Activated T-helper 1 cell treated with Interleukin-2 at 50 U/mL for 16 hours (primary cell): ENCODE measurements at places on chromosomes 1 and 21.

DNA sequence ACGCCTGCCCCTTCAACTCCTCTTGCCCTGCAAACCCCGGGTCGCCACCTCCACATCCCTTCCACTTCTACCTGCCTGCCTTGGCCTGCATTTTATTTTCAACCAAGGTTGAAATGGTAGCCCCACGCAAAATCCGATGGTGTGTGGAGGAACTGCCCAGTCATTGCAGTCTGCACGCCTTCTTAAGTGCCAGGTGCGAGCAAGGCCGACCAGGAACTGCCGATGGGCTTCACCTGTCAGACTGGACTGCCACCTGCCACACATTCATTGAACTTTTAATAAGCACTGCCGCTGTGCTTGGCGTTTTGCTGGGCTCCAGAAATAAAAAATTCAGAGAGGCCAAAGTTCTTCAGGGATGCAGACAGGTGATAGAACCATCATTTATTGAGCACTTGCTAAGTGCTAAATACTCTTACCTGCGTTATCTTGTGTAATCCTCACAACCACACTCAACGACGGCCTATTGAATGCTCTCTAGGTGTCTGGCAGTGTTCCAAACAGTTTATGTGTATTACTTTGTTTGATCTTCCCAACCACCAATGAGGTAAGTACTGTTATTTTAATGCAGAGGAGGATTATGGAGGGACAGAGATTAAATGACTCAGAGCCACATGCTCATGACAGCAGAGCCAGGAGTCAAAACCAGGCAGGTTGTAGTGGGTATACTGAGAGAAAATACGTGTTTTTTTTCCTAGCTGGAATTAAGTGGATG lies 36.2 kb downstream of the CACHD1 start:
- no peak for DNase-seq

DNA sequence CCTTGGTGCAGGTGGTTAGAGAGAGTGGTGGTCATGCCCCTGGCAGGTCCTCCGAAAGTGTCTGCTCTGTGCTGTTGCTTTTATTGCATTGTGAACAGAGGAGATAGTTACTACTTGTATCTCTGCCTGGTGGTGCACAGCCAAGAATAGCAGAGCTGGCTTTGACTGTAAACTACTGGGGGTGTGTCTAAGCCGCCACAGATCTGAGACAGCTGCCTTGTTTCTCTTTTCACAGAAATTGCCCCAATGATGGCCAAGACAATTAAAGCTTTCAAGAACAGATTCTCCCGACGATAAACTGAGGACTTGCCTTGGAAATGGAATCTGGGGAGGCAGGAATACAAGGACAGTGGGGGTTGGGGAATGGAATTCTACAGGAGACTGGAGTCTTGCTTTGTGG lies 16.0 kb downstream of the ELOA start:
- no peak for DNase-seq

DNA sequence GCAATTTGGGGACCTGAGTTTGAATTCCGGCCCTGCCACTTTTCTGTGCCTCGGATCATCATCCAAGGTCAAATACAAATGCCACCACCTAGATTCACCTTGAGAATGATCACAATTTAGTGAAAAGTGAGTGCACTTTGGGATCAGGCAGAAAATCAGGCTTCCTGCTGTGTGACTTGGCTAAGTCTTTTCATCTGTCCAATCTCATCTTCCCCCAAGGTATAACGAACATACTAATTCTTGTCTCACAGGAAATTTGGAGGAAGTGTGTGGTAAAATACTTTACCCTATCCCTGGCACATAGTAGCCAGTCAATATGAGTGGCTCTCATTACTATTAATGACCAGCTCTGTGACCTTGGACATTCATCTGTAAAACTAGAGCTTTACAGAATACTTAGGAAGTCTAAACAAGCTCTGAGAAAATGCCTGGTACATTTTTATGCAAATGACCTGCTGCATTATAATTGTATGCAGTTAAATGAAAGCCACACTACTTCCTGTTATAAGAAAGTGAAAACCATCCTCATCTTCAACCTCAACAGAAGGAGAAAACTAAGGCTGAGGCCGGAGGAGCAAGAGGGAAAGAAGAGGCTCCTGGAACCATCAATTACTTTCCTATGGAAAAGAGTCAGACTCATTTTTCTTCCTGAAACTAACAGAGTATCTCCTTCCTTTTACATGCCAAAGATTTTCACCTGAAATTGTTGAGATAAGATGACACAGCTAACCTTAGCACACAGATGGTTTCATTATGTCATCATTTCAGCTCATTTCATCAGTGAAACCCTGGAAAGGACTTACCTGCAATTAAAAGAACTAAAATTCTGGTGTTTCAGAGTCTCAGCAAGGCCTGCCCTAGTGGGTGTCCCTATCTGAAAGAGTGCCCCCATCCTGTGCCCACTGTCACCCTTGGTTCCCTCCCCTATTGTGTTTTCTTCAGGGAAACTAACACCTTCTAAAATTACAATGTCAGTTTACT lies 32.6 kb upstream of the RGS8 start:
- DNase-seq, result no peak

DNA sequence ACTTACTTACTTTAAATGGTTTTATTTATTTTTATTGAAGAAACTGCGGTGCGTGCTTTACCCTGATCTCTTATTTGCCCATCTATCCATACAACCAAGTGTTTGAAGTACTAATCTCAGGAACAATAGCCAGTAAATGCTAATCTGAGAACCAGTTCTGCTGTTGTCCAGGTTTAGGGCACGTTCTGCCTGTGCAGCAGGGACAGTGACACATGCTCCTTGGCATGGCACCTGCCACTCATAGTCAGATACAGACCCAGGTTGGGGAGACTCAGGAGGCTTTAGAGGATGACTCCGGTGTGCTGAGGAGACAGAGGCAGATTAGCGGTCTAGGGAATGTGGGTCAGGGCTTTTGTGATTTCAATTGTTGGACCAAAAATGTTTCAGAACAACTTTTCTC lies 83.6 kb downstream of the NRIP1 start:
- DNase-seq, result no peak

DNA sequence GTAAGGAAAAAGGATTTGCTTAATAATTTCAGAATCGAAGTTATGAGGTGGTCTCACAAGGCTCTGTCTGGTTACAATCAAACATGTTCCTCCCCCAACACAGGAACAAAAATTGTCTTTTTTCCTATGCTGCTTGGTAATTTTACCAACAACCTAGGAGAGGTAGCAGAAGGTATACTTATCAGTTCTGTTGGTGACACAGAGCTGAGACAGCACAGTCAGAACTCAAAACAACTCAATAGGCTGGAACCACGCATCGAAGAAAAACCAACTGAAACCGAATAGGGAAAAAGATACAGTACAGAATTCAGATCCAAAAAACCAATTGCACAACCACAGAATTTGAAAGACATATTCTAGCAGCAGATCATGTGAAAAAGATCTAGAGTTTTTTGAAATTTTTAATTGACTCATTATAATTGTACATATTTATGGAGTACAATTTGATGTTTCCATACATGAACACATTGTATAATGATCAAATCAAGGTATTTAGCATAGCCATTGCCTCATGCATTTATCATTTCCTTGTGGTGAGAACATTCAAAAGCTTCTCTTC lies 3.8 kb downstream of the G0S2 start:
- DNase-seq, result no peak

DNA sequence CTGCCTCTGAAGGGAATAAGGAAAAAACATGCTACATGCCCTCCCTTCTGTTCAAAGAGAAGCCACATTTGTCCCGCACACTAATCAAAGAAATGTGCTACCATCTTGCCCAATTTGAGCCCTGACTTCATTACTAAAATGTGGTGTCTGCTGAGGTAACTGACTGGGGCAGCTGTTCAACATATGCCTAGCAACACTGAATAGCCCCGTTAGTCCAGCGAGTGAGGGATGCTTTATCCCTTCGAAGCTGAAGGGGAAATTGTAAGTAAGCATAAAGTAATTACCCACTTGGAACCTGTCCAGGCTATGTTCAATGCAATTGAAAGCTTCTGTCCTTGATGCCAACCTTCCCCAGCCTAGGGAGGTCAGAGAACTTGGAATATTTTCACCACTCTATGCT lies 310.6 kb downstream of the SEC16B start:
- DNase-seq, result no peak
